ENCODE measurements at places on chromosomes 3 and 15.

DNA sequence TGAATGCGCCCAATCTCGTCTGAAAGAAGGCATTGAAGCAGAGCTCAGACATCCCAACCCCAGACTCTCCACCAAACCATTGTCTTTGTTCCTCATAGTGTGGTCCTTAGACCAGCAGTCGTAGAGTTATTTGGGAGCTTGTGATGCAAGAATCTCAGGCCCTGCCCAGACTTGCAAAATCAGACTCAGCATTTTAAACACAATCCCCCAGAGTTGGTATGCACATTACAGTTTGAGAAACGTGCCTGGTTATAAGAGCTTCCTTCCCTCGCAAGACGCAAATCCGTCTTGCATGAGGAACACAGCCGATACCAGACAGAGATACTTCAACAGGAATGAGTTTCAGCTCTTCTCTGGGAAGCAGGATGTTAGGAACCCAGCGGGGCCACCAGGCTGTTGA is 38.9 kb upstream of the IREB2 start:
- DNase-seq, result no peak

GRCh38 chr3:139607257-139608107 is 67.9 kb upstream of the RBP1 start:
- DNase-seq, result no peak

GRCh38 chr3:197736010-197736490 is 654 bp downstream of the RUBCN start:
- no peak for DNase-seq

- no peak for DNase-seq
Observed at GRCh38 chr3:111669926-111670630, 74.9 kb upstream of the ZBED2 start.

- no peak for DNase-seq
Observed at GRCh38 chr3:13598926-13599886, 50.3 kb downstream of the FBLN2 start.

GRCh38 chr3:150050510-150050909 is 79.8 kb upstream of the PFN2 start:
- no peak for DNase-seq

DNA sequence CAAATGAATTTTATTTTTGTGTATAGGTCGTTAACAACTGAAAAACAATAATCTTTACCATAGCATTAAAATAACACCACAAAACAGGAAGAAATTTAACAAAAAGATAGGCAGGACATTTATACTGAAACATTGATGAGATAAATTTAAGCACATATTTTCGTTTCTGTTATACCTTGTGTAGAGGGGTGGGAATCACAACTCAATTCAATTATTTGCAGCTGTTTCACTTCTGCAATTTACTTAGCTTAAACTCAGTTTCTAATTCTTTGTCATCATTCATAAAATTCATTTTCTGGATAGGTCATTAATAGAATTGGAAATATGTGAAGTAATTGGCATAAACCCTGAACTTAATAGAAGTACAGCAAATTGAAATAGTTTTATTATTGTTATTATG is 42.3 kb downstream of the TP63 start:
- no peak for DNase-seq
